ENCODE measurements at places on chromosomes 6 and 20.
A peak's percentile ranks its signal among the peaks of the same experiment; 100 is the strongest.

DNA sequence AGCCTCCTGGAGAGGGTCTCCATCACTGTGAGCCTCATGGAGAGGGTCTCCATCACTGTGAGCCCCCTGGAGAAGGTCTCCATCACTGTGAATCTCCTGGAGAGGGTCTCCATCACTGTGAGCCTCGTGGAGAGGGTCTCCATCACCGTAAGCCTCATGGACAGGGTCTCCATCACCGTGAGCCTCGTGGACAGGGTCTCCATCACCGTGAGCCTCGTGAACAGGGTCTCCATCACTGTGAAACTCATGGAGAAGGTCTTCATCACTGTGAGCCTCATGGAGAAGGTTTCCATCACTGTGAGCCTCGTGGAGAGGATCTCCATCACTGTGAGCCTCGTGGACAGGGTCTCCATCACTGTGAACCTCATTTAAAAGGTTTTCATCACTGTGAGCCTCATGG, 140.0 kb downstream of the ERMARD start:
- no peak for DNase-seq

DNA sequence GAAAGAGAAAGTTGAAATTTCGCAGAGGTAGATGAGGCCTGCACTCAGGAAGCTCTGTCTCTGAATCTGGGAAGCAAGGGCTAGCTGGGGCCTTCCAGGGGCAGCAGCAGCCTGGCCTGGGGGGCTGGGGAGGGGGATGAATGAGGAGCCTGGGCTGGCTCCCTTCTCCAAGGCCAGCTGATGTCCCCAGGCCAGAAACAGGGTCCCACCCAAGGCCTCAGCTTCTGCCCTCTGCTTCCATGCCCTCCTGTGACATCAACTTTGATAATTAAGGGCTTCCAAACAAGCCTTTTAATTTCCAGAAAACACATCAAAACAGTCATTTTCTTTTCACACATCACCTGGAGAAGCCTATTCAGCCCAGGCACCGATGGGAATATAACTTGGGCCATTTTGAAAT, 15.4 kb downstream of the TFAP2A start:
- DNase-seq, result no peak

- no peak for DNase-seq
Measured at GRCh38 chr6:106939848-106940247, 34.7 kb downstream of the CD24 start.

GRCh38 chr6:41697861-41698781, 37.3 kb downstream of the TFEB start:
- DNase-seq, result no peak

- DNase-seq, result peak; percentile 35
Measured at GRCh38 chr6:163427498-163428254, 13.2 kb downstream of the QKI start.

DNA sequence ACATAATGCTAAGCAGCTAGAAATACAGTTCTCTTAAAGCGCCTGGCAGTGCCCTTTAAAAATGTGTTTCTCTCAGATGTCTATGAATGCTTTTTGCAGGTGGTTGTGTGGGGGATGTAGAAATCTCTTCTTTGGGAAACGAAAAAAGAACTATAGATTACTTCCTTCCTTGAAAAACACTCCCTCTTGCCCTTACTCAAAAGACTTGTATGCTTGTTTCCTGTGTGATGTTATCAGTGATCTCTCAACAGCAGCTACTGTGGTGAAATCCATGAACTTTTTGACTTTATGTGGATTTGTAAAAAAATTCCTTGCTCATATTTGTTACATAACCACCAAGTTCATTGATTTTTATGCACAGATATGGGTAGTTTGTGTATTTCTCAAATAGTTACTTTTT, 916.5 kb downstream of the QKI start:
- DNase-seq, result no peak

DNA sequence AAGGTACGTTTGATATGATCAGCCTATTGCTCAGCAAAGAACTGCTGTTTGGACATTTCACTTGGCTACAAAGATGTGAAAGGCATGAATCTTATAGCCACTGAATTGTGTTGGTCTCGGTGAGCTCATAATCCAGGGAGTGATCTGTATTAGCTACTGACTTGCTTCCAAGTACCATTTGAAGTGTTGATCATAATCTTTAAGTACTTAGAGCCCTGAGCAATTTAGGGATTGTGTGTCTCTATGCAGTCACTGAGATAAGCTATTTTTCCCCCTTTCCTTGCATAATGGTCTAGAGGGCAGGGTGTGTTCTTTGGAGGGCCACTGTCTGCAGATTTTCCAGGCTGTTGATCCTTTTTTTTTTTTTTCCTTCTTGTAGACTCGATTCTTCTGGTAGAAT, 393.6 kb downstream of the ESR1 start:
- no peak for DNase-seq

- no peak for DNase-seq
Measured at GRCh38 chr6:167504385-167504961, 179.6 kb downstream of the TTLL2 start.

GRCh38 chr6:53986165-53986720, 125.0 kb upstream of the MLIP start:
- no peak for DNase-seq

- DNase-seq, result no peak
Measured at GRCh38 chr6:15921243-15921642, 207.6 kb upstream of the MYLIP start.

DNA sequence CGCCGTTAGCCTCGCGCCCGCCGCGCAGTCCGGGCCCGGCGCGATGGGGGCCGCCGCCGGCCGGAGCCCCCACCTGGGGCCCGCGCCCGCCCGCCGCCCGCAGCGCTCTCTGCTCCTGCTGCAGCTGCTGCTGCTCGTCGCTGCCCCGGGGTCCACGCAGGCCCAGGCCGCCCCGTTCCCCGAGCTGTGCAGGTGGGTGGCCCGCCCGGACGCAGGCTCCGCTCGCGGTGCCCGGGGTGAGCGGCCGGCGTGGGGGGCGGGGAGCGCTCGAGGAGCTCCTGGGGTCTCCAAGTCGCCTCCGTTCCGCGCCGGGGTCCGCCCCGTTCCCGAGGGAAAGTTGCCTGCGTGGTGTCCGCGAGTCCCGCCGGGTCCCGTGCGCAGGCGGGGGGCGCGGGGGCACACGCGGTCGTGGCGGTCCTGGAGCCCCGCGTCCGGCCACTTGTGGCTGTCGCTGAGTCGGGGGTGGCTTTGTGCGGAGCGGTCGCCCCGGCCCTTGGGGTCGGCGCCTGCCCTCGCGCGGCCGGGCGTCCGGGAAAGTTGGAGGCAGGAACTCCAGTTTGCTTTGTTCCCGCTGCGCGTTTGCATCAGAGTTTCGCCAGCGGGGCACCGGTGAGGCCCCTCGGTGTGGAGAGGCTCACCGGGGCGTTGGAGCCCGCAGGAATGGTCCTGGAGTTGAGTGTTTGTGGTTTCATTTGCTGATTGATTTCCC, 476 bp downstream of the IGF2R start:
- DNase-seq, result no peak

All from CD4-positive, alpha-beta T cell treated with Interleukin-2 at 100 ng/mL for 4 hours (primary cell).